Thoracic aorta (tissue), 2 donors: ENCODE measurements at places on chromosomes 12 and 14.

DNA sequence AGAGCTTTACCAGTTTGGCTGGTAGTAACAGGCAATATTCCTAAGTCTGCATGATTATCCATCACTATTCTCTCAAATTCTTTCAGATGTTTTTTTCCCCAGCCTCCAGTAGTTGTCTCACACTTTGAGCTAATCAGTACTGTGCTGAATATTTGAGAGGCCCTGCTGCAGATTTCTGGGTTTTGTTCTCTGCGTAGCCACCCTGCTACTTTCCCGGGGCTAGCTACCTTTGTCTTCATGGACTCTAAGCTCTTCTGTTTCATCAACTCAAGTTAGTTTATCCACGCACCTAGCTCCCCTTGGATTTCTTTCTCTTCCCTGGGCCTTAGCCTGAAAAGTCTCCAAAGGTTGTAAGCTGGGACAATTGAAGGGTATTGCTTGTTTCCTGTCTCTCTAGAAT lies 73.0 kb downstream of the FUT8 start:
- DNase-seq: no peak

DNA sequence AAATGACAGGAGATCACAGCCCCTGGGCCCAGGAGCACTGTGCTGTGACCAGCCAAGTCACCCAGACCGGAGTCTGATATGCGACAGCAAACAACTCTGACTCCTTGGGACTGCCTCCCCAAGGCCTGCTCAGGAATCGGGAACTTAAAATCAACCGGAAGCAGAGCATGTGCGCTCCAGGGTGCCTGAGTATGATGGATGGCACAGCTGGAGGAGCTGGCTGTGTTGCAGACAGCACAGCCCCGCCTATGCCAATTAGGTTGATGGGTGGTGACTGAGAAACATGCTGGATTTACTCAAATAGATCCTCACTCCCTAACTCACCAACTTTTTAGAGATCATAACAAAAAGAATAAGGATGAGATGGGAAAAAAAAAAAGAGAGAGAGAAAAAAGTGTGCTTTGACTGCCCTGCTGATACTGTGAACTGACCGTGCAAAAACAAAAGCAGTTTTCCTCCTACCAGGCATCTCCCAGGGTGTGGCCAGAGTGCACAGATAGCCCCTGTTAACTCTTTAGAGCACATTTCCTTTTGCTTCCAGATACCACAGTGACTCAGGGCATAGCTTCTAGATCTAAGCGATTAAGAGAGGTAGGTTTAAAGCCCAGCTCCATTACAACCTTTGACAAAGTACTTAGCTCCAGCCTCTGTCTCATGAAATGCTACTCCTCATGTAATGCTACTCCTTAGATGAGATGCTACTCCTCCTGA lies 27.4 kb upstream of the STON2 start:
- no peak for DNase-seq

- no peak for DNase-seq
These were observed 52.3 kb downstream of the NEUROD4 start for GRCh38 chr12:55072083-55072482.

DNA sequence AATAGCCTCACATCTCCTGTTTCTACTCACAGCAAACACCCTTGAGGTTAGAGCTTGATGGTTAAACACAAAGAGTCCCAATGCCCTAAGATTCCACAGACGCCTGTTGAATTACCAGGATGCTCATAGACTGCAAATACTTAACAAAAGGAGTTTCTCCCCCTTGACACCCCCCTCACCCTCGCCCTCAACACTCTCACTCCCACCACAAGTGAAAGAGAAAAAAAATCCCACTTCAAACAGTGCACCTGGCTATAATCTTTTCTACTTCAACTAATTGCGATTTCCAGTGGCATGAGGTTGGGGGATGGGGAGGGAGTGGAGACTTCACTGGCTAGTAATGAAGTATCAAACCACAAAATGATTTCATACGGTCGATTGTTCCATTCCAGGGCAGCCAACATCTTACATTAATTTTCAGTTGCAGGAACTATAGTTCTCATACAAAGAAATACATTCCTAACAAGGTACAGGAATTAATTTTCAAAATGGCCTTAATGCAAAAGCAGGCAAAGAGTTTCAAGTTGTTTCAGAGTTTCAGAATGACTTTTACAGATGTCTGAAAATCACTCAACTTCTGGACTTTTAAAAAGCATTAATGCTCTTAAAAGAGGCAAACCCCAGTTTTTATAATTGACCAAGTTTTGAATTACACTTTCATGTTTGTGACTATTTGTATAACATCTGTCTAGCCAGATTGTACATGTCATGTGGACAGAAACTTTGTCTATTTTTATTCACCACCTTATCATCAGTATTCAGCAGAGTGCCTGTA lies 390.7 kb downstream of the C12orf75 start:
- DNase-seq: no peak

- DNase-seq: no peak
These were observed 183.1 kb downstream of the PIWIL1 start for GRCh38 chr12:130520784-130521183.
